HTR-8/SVneo (cell line): ENCODE measurements at places on chromosomes 6 and 20.

DNA sequence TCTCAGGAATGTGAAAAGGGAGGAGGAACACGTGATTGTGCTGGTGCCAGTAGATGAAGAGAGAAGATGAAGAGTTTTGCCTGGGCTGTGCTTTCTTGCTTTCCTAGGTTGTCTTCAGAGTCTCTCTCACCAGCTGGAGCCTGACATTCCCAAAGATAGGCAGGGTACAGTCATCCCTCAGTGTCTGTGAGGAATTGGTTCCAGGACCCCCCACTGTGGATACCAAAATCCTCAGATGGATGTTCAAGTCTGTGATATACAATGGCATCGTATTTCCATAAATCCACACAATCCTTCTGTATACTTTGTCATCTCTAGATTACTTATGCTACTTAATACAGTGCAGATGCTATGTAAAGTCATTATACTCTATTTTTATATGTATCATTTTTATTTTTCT lies 113.5 kb downstream of the SAMD5 start:
- no peak for DNase-seq

GRCh38 chr6:147642458-147642857 lies 134.0 kb downstream of the SAMD5 start:
- peak; percentile 43 for DNase-seq

DNA sequence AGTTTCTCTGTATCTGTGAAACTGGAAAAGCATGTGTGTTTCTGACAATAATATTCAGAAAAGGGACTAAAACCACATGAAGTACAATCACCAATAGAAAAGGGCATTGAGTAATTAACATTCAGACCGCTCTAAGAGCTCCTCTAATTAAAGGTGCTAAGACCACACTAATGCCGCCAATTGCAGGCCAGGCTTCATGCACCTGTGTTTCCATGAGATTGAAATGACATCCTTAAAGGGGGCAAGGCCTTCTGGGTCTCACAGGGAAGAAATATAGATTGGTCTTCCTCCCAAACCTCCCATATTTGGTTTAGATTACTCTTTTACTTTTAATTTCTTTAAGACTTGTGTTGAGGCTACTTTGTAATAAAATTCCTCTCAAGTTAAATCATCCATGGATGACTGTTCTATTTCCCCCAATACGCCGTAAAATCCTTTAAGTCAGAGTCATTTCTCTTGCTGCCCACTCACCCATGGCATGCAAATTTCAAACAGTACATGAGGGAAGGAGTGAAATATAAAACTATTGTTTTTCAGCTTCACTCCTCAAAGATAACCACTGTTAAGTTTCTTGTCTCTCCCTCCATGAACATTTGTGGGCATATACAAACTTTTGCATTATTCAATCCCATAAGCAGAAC lies 110.6 kb downstream of the UBE3D start:
- no peak for DNase-seq

DNA sequence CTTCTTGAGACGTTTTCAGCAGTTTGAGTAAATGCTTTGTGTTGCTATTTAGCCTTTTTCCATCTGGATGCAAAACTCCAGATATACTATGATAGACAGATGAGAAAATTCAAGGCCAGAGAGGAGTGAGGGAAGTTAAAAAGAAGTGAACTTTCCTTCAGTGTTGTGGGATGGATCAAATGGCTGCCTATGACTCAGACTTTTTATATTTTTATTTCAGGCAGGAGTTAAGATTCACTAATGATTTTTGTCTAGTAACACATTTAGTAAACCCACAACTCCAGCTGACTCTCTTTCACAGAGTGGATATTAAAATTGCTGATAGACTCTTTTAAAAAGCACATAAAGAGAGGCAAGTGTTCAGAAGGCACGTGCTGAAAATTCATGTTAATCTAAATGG lies 23.2 kb upstream of the PTCHD4 start:
- DNase-seq, result no peak

GRCh38 chr6:8240301-8240700 lies 138.0 kb upstream of the EEF1E1 start:
- no peak for DNase-seq

GRCh38 chr6:35977308-35977707 lies 47.1 kb downstream of the SLC26A8 start:
- DNase-seq, result no peak

DNA sequence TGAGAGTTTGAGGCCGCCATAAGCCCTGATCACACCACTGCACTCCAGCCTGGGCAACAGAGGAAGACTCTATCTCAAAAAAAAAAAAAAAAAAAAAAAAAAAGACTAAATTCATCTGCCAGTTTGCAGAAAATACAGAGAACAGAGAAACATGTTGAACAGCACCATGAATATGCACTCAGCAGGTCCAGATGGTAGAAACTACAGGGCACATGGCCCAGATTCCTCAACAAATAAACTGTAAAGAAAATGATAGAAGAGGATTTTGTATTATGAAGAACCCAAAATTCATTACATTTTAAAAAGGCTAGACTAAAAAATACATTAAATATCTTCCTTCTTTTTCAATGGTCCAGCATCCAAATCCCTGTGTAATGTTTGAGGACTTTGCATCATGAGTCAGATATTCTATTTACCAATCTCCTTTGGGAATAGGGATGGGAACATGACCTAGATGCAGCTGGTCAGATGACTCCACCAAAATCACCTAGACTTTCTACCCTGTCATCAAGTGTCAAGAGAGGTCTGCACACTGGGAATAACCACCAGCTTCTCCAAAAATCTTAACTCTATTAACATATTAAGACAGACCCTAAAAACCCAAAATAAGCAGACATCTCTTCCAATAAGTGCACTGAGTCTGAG lies 189.1 kb upstream of the TCF21 start:
- no peak for DNase-seq

DNA sequence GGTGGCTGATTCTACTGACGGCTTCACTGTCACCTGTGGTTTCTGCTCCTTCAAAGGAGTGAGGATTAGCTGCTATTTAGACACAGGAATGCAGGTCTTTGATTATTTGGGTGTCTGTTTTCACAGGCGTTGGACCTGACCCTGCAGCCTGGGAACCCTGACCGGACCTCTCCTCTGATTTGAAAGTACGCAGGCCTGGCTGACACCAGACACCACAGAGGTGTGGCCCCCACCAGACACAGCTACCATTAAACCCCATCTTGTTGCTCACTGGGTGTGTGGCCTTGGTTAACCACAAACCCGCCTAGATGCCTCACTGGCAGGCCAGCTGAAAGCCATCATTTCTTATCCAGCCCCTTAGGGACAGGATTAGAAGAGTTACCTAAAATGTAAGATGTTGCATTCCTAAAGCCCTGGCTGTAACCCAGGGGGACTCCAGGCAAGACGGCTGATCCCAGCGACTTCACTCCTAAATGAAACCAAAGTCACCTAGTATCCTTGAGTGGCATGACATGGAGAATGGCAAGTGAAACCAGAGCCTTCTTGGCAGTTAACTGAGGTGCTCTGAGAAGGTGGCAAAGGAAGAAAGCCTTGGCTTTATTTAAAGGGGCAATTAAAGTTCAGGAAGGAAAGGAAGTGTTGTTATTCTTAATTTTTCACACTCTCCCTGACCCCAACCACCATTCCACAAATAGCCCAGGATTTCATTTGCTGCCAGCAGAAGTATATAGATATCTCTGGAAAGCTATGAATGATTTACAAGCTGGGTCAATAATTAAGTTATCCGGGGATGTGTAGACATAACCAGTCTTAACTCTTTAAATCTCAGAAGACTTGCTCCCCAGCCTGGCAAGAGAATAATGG lies 169.9 kb downstream of the QRSL1 start:
- DNase-seq, result peak; percentile 57

- no peak for DNase-seq
Observed at GRCh38 chr20:9225879-9226278, 157.0 kb downstream of the PLCB4 start.

- DNase-seq, result no peak
Observed at GRCh38 chr20:49278818-49279676, 1.2 kb upstream of the ZNFX1 start.
